ENCODE measurements at places on chromosomes 11 and 22.

DNA sequence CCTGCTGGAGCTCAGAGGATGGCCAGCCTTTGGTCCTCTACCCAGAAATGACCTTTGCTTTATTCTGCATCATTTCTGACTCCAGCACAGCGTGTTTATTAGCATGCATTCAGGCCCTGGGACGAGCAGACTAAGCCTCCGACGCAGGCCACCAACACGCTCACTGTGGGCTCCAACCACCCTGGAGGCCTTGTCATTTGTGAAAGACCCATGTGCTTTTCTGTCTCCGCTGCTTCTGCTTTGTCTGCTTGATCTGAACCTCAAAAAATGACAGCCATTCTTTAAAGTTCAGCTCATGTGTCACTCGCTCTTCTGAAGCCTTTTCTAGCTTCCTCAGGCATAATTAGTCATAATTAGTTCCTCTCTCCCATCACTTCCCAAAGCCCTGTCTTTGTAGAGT lies 109.1 kb upstream of the TIMP3 start:
- no peak for DNase-seq

DNA sequence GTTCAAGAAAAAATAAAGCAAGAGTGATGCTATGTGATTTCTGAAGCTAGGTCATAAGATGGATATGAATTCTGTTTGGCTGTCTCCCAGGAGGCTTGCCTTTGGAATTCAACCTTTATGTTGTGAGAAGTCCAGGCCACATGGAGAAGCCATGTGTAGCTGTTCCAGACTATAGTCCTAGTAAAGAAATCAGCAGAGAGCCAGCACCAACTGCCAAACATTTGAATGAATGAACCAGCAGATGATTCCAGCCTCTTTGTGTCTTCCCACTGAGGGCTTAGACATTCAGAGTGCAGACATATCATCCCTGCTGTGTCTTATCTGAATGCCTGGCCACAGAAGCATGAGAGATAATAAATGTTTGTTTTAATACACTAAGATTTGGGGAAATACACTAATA lies 1150.6 kb downstream of the DLG2 start:
- no peak for DNase-seq

- DNase-seq, result no peak
Measured at GRCh38 chr11:61353131-61354067, 8.3 kb downstream of the CYB561A3 start.

DNA sequence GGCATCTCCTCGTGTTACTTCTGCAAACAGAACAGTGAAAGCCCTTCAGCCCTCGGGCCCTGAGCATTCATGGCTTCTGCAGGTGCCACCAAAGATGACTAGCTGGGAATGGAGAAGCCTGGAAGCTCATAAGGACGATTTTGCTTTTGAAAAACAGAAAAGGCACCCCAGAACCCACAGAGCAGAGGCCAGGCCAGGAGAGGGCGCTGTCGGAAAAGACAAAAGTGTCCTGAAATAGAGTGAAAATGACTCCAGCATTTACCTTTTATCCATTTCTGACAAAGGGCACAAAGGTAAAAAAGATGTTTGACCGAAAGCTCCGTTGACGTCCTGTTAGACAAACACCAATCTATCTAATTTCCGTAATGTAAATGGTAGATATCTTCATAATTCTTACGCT lies 37.6 kb downstream of the ZNF195 start:
- peak; percentile 1 for DNase-seq

GRCh38 chr11:5368502-5369043 lies 15.0 kb upstream of the OR51M1 start:
- DNase-seq, result no peak

GRCh38 chr11:64729851-64730382 lies 6.9 kb upstream of the NRXN2 start:
- no peak for DNase-seq

GRCh38 chr22:44392446-44392921 lies 79.7 kb upstream of the SHISAL1 start:
- no peak for DNase-seq

DNA sequence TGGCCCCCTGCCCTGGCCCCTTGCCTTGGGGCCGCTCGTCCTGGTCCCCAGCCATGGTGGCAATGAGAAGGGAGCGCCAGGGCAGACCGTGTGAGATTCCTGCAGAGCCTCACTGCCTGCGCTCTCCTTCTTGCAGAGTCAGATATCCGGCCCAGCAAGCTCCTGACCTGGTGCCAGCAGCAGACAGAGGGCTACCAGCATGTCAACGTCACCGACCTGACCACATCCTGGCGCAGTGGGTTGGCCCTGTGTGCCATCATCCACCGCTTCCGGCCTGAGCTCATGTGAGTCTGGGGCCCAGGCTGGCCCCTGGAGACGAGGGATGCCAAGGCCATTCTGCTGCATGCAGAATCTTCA lies 114.1 kb downstream of the MICAL2 start:
- DNase-seq, result no peak

GRCh38 chr11:88178191-88178590 lies 2.9 kb upstream of the RAB38 start:
- peak; percentile 26 for DNase-seq

- DNase-seq, result no peak
Measured at GRCh38 chr22:20092477-20092854, 12.4 kb downstream of the DGCR8 start.

DNA sequence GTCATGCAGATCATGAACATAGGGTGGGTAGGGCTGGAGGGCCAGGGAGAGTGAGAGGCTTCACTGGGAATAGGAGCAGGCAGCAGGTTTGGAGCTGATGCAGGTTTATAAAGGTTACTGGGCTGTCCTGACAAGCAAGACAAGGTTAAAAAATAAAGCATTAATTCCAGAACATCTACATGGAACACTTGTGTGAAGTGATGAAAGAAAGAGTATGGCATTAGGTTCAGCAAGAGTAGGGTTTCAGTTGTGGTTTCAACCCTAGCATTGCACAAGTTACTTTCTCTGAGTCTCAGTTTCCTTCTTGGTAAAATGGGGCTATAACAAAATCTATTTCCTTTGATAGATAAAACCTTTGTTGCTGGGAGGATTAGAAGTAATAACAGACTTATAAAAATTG lies 114.6 kb upstream of the SESN3 start:
- DNase-seq, result no peak

DNA sequence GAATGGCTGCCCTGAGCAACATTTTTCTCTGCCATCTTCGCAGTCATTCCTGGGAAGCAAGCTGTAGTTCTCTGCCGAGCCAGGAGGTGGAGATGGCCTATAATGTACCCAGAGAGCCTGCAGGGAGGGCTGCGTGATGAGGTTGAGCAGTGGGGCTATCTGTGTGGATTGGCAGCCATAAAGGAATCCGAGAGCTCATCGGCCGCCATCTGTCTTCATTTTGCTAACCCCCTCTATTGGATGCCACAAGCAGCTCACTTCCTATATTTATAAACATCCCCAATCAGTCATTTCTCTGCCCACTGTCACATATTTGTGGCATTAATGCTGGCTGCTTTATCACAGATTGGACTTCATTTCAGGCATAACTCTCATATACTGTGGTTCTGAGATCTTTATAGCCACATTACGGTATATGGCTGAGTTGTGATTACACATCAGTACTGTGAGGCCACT lies 209.5 kb downstream of the NTM start:
- peak; percentile 30 for DNase-seq

GRCh38 chr11:59575505-59575904 lies 40.1 kb downstream of the OSBP start:
- no peak for DNase-seq

GRCh38 chr22:24180316-24181087 lies 785 bp upstream of the SUSD2 start:
- DNase-seq, result no peak

GRCh38 chr11:126072141-126072741 lies 9.6 kb upstream of the CDON start:
- no peak for DNase-seq

DNA sequence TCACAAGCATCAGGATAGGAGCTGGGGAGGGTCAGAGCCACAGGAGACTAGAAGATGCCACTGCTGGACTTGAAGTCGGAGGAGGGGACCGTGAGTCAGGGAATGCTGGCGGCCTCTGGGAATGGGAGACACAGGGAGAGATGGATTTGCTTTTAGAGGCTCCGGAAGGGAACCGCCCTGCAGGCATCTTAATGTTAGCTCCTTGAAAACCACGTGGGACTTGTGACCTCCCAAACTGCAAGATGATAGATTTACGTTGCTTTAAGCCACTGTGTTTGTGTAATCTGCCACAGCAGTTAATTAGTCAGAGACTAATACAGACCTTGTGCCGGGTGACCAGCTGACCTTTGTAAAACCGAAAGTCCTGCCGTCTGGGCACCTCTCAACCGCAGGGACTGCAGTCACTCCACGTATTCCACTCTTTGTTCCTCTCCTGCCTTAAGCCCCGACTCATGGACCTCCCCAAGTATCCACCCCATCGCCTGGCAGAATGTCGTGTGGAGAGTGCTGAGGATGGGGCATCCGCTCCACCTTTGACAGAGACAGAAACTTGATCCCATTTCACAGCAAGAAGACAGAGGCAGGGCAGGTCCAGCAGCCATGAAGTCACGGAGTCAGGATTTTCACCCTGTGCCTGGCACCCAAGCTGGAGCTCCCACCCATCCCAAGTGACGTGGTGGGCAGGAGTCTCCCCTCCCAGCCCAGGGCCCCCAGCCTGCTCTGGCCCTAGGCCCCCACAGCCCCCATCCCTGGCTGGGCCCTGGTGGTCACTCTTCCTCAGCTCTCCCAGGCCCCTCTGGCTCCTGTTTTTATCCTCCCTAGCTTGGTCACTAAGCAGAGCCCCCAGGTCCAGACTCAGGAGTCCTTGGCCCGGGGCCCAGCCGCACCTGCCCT lies 19.4 kb upstream of the CTSD start:
- DNase-seq, result no peak

- DNase-seq, result no peak
Measured at GRCh38 chr11:121582296-121582695, 129.5 kb upstream of the SORL1-AS1 start.

- no peak for DNase-seq
Measured at GRCh38 chr22:26023104-26023775, 146.0 kb upstream of the SEZ6L start.

- DNase-seq, result no peak
Measured at GRCh38 chr22:26734339-26735018, 77.1 kb downstream of the MIAT start.

DNA sequence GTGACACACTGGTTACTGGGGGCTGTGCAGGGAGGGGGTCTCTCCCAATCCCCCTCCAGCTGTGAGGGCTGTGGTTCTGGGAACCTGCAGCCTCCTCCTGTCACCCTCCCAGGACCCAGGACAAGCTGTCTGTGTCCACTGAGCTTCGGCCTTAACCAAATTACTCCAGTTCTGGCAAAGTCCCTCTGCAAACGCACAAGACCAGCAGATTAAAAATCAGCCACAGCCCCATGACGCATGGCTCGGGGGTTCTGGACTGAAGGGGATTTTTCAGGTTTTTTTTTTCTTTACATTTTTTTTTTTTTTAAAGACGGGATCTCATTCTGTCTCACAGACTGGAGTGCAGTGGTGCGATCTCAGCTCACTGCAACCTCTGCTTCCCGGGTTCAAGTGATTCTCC lies 32.2 kb upstream of the A4GALT start:
- no peak for DNase-seq

DNA sequence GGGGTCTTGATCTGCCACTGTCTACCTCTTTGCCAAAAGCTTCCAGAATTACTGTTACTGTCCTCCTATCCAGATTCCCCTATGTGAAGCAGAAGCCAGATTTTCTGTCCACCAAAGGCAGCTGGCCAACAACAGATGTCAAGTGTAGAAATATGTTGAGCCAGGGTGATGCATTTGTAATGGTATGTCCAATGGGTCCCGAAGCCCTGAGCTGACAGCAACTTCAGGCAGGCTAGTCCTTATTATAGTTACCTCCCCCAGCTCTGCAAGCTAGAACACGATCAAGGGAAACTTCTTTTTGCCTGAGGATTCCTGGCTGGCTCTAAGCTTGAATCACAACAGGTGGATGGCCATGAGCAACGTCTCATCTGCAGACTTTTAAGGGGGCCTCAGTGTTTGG lies 10.2 kb downstream of the PAMR1 start:
- DNase-seq, result peak; percentile 71

- no peak for DNase-seq
Measured at GRCh38 chr11:63829823-63830489, 9.0 kb upstream of the MARK2 start.

DNA sequence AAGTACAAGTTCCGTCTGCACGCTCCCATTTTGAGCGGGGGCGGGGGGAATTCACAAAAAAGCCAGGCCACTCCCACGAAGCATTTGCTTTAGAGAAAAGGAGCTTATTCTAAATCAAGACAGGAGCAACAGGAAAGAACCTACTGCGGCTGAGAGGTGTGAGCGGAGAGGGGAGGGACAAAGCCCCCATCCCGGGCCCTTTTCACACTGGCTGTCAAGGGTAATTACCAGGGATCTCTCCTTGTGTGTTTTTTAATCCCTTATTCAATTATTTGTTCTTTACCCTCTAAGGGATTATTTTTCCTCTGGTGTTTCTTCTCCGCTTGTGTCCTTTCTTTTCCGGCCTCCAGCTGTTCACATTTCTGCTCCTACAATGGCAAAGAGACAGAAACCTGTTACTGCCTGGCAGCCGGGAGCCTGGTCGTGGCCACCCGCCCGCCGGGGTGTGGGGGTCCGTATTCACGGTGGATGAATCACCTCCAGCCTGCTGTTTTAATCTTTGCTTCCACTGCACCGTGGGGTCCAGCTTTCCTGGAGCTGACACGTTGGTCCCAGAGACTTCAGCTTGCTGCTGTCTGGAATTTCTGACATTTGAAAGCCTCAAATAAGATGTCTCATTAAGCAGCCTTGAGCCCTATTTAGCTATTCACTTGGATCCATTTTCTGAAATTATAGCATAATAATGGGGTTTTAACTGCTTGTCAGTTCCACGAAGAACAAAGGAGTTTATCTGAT lies 61.4 kb upstream of the FADD start:
- DNase-seq, result no peak

GRCh38 chr22:40764763-40765441 lies 54.2 kb downstream of the SLC25A17 start:
- no peak for DNase-seq

GRCh38 chr11:28383456-28383855 lies 275.3 kb downstream of the METTL15 start:
- peak; percentile 39 for DNase-seq

DNA sequence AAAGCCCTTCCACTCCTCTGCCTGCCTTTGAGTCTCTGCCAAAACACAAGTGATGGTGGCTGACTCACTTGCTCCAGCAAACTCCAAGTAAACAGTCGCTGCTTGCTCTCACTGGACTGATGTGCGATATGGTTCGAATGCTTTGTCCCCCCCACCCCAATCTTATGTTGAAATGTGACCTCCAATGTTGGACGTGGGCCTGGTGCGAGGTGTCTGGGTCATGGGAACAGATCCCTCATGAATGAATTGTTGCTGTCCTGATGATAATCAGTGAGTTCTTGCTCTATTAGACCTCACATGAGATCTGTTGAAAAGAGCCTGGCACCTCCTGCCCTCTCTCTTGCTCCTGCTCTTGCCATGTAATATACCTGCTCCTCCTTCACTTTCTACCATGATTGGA lies 747.9 kb downstream of the OPCML start:
- DNase-seq, result no peak
